ENCODE measurements at places on chromosomes 5 and 9.

GRCh38 chr9:128169925-128170324 is 9.9 kb downstream of the BBLN start:
- no peak for DNase-seq

- no peak for DNase-seq
Measured at GRCh38 chr9:4320021-4320420, 20.2 kb upstream of the GLIS3 start.

DNA sequence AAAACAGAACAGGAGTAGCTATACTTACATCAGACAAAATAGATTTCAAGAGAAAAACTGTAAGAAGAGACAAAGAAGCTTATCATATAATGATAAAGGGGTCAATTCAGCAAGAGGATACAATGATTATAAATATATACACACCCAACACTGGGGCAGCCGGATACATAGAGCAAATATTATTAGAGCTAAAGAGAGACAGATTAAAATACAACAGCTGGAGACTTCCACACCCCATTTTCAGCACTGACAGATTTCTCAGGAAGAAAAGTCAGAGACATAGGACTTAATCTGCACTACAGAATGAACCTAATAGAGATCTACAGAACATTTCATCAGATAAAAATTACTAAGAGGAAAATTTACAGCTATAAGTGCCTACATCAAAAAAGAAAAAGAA is 35.7 kb downstream of the OXCT1 start:
- no peak for DNase-seq

GRCh38 chr9:134555094-134555650 is 86.4 kb upstream of the COL5A1 start:
- DNase-seq, result no peak

DNA sequence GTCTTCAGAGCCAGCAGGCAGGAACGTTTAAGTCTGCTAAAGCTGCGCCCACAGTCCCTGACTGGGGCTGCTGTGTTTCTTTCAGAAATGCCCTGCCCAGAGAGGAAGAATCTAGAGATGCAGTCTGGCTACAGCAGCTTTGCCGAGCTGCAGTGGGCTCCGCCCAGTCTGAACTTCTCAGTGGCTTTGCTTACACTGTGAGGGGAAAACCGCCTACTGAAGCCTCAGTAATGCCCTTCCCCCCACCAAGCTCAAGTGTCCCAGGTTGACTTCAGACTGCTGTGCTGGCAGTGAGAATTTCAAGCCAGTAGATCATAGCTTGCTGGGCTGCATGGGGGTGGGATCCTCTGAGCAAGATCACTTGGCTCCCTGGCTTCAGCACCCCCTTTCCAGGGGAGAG is 78.4 kb downstream of the SREK1 start:
- DNase-seq, result no peak

DNA sequence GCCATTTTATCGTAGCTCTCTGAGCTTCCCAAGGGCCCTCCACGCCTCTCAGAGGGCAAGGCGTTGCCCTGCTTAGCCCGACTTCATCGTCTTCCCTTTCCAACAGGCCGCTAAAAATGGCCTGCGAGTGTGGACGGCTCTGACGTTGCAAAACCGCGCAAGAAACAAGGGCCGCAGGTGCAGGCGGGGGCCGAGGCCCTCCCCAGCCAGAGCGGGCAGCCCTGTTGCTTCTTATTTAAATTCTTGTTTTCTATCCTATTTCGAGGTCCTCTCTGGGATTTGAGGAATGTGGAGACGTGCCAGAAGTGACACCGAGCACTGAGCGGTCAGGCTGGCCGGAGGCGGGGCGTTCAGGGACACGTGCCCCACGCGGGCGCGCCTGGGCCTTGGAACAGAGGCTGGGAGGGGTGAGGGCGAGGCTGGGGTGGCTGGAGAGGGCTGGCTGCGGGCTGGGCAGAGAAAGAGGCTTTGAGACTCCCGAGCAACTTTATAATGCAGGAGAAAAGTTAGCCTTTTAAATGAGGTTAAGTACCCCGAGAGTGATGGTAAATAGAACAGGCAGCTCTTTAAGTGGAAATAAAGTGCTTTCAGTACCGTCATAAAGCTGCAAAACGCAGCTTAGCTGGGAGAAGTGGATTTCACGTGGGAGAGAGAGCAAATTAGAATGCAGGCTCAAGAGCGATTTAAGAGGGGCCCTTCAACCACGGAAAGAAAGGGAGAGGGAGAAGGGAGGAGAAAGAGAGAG is 243.6 kb downstream of the AUH start:
- DNase-seq, result no peak

- no peak for DNase-seq
Measured at GRCh38 chr5:135986401-135986800, 31.6 kb upstream of the LECT2 start.

- no peak for DNase-seq
Measured at GRCh38 chr5:77418601-77419581, 73.2 kb downstream of the WDR41 start.

DNA sequence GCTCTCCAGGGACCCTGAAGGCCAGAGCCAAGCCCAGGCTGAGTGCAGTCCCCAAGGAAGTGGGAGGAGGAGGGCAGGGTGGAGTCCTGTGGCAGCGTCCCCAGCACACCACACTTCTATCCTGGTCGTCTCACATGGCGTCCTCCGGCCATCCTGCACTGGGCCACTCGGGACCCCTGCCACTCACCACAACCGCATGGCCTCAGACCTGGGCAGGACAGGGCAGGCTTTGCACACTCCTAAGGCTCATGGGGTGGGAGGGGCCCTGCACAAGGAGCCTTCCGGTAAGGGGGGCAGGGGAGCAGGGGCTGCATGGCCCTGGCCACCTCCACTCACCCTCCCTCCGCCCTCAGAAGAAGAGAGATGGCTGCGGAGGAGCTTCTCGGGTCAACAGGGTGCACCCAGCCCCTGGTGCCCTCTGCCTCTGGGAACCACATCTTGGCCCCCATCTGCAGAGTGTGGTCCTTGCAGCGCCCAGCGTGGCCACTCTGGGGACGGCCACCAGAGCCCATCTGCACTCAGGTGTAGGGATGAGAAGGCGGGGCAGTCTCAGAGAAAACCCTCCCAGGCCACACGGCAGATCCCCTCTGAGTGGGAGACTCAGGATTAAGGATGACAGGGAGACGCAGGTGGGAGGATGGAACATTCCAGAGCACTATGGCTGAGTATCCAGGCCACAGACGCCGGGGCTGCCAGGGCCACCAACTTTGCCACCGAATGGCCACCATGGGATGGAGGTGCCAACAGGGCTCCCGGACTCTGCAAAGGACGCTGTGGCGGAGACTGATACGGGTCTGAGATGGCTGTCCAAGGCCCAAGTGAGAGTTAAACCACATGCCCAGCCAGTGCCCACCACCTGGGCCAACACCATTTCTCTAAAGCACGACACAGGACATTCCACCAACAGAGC is 7.6 kb downstream of the TPPP start:
- no peak for DNase-seq

- DNase-seq, result no peak
Measured at GRCh38 chr9:128920381-128921058, at the start of gene PHYHD1. PHYHD1 (plus strand) TSS chr9:128920982; CDS start chr9:128922324, 1,342 bp downstream.

- no peak for DNase-seq
Measured at GRCh38 chr5:406041-406440, 36.9 kb upstream of the EXOC3 start.

DNA sequence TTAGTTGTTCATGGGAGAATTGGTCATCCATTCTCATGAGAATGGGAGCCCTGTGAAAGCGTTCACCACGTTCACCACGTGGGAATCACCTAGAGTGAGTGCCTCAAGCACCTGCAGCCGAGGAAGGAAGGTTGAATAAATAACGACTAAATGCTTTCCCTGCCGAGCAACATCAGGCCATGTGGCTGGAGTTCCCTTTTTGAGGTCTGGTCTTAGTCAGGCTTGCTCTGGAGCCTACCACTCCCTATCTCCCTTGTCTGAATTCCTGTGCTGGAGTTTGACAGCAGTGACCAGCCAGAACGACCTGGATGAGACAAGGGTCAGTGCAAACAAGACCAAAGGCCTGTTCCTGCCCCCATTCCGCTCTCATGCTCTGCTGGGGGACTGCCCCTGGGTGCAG is 28.5 kb downstream of the KCNMB1 start:
- no peak for DNase-seq

- DNase-seq, result no peak
Measured at GRCh38 chr9:1637401-1637800, 377.7 kb upstream of the SMARCA2 start.

DNA sequence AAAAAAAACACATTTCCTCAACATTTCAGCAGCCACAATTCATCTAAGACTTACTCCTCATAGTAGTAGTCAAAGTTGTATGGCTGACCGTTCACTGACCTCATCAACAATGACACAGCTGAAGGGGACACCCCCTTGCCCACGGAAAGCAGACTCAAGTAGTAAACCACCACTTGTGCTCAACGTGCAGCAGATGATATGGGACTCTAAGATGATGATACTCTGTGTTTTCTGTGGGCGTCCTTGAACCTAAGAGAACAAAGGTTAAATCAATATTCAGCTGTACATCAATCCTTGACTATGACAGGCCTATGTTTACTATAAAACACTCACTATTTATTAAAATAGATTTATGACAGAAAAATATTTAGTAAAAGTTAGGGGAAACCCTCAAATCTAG is 71.6 kb downstream of the SETX start:
- no peak for DNase-seq

GRCh38 chr5:155015239-155015638 is 1.7 kb downstream of the KIF4B start:
- no peak for DNase-seq

- no peak for DNase-seq
Measured at GRCh38 chr9:354453-354852, 139.8 kb downstream of the DOCK8 start.

- DNase-seq, result no peak
Measured at GRCh38 chr9:137044502-137045177, 1.3 kb downstream of the NPDC1 start.

- no peak for DNase-seq
Measured at GRCh38 chr9:121484651-121485446, 14.8 kb downstream of the GGTA1 start.

DNA sequence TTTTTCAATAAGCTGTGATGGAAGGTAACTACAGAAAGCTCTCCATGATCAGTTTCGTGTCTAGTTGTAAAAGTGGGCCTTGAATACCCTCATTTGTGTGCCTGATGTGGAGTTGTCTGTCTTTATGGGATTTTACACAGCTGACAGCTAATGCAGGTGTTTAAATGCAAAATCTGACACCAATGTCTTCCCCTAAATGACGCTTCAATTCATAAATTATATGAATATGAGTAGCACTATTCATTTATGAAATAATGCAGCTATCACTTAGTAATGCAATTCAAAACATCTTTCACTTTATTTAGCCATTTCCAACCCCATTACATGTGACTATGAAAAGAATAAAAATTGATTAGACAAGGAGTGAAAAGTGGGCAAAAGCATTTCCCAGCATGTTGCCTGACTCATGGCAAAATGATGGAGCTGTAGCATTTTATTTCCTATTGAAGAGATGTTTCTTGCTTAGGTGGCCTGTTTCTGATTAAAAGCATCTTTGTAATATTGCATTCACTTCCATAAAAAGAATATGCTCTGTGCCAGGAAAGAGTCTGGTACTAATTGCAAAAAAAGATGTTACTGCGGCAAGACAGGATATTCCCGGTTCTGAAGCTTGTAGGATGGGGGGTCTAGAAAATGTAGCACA is 116.7 kb upstream of the HAPLN1 start:
- no peak for DNase-seq

GRCh38 chr5:150757087-150757649 is 1.6 kb downstream of the DCTN4 start:
- DNase-seq, result no peak

GRCh38 chr5:132773601-132774355 is 3.3 kb downstream of the SEPTIN8 start:
- no peak for DNase-seq

GRCh38 chr9:13508681-13509080 is 229.2 kb upstream of the MPDZ start:
- no peak for DNase-seq

GRCh38 chr9:76394960-76395252 is 680 bp upstream of the RFK start:
- DNase-seq, result peak; percentile 20

GRCh38 chr9:135819905-135820304 is 87.4 kb downstream of the CAMSAP1 start:
- no peak for DNase-seq

DNA sequence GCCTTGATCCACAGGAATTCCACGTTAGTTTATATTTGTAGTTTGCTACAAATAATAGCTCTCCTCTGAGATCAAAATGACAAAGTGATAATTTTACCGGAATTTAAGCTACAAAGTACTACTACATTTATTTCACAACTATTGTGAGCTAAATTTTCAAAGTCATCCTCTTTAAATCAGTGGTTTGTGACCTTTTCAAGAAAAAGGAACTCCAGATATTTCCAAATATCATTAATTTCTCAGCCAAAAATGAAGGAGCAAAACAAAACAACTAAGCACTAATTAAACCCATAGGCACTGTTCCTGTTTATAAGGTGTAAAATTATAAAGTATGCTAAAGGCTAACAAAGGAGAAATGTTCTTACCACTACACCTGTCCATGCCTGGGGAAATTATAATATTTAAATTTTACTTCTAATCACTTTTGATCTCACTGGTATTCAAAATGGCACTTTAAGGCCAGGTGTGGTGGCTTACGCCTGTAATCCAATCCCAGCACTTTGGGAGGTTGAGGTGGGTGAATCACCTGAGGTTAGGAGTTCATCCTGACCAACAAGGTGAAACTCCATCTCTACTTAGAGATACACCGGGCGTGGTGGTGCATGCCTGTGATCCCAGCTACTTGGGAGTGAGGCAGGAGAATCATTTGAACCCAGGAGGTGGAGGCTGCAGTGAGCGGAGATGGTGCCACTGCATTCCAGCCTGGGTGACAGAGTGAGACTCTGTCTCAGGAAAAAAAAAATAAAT is 77.5 kb downstream of the CEMIP2 start:
- no peak for DNase-seq

GRCh38 chr5:125584140-125584520 is 837.7 kb upstream of the ZNF608 start:
- DNase-seq, result no peak

- no peak for DNase-seq
Measured at GRCh38 chr5:138736293-138736692, 16.9 kb upstream of the CTNNA1 start.

GRCh38 chr9:99126312-99126711 is 21.4 kb downstream of the TGFBR1 start:
- DNase-seq, result no peak
